IPS DF 19.7 (cell line): ENCODE measurements at places on chromosomes 6 and 20.

DNA sequence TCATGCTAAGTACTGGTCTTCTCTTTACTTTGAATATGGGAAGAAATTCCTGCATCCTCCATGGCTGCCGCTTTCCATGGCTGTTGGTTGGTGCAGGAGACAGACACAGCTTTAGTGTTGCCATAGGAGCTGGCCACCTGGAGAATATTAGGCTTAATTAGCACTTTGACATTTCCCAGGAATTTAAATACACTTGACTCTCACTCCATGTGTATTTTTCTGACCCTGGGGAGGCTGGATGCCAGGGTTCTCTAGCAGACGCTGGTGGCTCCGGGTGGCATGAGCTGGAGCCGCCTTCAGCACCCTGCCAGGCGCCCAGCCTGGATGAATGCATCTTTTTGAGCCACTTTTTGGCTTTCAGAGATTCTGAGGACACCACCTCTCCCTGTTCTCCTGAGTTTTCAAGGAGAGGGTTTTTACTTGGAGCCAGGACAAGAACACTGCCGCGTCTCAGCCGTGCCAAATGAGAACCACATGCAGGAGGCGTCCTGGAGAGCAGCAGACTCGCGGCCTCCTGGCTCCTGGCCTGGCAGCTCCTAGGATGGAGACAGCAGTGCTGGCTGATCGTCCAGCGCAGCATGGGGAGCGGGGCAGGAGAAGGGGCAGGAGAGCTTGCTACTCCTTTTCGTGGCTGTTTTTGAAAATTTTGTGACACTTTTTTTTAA is 258.8 kb downstream of the SMOC2 start:
- no peak for DNase-seq

DNA sequence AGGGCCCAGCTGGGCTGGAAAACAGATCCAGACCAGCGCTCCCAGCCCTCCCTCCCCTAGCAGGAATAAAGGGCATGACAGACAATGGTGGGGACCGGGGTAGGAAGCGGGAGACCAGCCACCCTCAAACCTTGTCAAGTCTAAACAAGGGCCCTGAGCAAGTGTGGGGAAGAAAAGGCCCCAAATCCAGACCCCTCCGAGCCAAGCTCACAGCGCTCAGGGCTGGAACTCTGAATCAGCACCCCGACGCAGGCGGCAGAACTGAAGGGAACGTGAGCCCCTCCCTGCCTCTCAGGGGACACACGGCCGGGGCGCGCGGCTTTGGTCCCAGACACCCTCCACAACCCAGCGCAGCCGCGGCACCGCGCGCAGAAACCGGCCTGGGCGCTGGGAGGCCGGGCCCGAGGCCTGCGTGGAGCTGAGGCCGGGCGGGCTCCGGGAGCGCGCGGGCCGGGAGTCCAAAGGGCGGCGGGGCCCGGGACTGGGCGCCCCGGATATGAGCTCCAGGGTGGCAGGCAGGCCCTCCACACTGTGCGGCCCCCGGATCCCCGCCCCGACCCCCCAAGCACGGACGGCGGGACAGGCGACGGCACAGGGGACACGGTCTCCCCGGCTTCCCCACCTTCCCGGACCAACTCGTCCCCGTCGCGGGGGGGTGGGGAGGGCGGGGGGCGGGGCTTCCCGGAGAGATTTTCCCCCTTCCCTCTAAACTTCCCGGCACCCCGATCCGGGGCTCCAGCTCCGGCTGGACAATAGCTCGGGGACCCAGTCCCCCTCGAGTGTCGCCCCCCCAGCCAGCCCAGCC is 641 bp downstream of the TEAD3 start:
- no peak for DNase-seq

DNA sequence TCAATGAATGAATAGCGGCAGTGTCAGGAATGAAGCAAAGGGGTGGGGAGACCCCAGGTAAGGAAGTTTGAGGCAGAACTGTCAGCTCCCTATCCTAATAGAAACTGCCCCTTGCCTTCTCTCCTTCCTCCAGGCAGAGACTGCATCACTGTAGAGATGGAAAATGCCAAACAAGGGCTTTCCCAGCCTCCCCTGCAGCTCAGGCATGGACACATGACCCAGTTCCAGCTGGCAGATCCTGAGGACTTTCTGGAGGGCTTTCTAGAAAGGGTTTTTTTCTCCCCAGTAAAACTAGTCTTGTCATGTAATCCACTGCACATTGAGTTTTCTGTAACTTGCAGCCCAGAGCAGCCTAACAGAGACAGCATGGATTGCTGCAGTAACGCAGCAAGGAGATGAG is 17.9 kb upstream of the PNPLA1 start:
- DNase-seq: no peak

- DNase-seq: no peak
These were observed 43.3 kb downstream of the EPHA7 start for GRCh38 chr6:93376026-93376540.

DNA sequence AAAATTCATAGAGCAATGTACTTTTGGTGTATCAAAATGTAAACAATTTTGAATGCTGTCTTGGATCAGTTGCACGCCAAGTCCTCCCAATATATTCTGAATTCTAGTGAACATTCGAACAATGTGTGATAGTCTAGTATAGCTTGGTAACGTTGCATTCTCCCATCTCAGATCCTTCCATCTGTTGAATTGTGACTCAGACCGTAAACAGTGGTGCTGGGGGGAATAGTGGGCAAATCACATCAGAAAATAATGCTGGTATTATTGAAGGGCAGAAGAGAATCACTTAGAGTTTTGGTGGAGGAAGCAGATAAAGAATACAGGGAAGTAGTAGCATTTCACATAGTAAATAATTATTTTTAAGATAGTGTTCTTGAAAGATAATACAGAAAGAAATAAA is 45.7 kb upstream of the PBOV1 start:
- no peak for DNase-seq
